Psoas muscle (tissue), 8 donors: ENCODE measurements at places on chromosomes 16 and 17. TPM values are rescaled to one million over a fixed set of nuclear protein-coding genes. Genes with fewer than 3 reads are reported as not detected.

GRCh38 chr17:28816540-28816939 is 26.1 kb downstream of the FAM222B start:
- DNase-seq: no peak

DNA sequence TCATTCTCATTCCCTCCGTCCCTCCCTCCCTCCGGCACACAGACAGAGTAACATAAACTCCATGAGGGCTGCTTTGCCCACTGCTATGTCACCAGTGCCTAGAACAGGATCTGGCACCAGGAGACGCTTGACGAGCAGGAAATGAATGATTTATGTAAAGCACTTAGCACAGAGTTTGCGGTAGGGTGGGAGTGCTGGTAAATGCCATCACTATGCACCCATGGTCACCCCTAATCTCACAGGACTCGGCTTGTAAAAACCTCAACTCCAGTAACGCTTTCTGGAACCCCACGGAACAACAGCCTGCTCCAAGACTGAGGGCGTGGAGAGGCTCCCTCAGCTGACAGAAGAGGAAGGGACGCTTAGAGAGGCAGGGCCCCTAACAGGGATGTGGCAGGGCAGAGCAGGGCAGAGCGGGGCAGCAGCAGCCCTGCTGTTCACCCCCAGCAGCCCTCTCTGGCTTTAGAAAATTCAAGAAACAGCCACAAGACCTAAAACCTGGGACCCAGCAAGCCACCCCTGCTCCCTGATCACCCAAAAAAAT is 156.9 kb downstream of the C16orf78 start:
- no peak for DNase-seq

DNA sequence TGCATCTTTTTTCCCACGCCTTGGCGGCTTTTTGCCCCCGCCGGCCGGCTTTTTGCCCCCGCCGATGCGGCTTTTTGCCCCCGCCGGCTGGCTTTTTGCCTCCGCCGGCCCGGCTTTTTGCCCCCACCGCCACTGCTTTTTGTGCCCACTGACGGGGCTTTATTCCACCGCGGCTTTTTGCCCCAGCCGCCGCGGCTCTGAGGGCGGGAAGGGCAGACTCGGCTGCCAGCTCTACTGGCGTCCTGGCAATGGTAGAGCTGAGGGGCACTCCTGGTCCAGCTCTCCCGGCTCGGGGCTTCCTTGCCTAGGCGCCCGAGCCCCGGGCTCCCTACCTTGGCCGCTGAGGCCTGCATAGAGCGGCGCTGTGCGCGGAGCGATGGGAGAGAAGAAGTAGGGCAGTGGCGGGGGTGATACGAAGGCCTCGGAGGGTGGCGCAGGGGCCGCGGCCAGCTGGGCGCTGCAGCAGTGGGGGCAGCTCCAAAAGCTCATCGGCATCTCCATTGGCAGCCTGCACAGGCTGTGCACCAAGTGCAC is 591.4 kb downstream of the TP53TG3F start:
- DNase-seq: no peak

DNA sequence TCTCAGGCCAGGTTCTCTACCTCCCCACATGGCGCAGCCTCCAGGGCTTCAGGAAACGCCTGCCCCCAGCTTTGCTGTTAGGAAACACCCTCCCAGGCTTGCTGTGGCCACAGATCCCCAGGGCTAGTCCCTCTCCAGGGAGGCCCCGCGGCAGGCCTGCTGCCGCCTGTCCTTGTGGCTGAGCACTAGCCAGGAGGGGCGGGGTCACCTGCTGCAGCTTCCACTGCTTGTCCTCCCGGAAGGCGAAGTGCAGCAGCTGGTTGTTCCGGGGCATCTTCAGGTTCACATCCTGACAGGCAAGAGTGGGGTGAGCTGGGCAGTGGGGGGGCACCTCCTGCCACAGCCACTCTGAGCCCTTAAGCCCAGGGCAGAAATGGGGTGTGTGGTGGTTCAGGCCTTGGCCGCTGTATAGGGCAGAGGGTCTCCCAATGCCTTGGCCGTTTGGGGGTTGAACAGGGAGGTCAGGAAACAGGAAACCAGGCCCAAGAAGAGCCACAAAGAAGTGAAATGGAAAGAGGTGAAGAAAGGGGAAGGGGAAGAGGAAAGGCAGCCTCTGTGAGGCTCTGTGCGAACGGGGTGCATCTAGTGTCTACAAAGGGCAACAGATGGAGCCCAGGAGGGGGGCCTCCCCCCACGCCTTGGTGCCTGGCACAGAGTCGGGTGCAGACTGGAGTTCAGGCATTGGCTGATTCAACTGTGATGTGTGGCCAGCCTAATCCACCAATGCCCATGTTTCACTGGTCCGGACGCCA is 2.0 kb downstream of the ROGDI start:
- peak; percentile 48 for DNase-seq

PERCC1 gene
- not detected for total RNA-seq

HEATR9 gene
- total RNA-seq: not detected

DNA sequence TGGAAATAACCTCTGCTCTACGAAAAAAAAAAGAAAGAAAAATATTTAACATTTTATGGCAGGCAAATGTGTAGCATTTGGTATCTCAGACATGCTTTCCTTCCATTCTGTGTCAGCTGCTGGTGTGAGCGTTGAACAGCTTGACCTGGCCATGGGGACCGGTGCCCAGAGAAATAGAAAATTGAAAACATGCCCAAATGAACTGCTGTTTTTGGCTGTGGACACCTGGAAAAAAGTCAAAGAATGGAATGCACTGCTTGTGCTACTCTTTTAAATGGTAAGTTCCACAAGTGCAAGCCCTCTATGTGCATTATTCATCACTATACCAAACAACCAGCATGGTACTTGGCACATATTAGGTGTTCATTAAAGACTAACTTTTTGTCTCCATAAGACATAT is 127.2 kb downstream of the CDH8 start:
- no peak for DNase-seq

DNA sequence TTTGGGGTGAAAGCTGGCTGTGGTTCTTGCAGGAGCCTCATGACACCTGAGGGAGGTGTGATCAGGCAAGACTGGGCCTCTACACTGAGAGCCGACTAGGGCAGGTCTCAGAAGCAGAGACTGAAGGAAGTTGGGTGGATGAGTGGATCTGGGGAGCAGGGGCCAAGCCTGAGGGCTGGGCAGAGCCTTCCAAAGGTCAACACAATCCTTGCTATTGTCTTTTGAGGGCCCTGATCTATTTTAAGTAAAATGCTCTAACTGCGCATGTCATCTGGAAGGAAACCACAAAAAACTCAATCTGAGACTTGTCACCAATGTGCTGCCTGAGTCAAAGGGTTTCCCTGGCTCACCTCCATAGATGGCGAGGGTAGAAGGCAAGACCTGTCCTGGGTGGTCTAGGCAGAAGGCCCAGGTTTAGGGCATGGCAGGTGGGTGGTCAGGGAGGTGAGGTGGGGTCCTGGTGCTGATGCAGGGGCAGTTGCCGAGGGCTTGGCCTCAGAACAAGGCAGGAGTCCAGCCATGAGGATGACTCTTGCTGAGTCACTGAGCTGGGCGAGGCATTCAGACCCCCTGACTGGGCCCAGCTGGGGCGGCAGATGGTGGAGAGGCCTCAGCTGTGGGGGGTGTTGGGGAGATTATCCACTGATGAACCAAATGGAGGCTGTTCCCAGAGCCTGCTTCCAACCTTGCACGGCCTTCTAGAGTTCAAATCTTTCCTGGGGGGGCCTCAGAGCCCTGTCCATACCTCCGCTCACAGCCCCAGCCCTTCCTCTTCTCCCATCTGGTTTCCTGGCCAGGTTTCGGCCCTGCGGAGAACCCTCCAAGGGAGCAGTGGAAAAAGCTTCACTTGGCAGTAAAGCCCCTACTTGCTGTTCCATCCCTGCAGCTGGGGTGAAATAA is 5.1 kb downstream of the MVP start:
- DNase-seq: peak; percentile 66

DNA sequence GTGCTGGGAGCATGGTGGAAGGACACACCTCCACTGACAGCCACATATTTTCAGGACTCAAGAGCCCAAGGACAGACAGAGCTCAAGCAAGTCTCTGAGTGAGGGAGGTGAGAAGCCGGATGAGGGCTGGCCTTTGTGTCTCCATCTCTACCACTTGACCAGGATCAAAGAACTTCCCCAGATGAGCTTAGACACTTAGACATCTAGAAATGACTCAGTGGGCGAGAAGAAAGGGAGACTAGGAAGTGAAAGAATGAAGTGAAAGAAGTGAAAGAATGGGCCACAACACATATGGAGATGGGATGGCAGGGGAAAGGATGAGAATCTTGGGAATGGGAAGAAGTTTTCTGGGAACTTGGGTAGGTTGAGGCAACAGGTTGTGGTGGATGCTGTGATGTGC is 274.9 kb upstream of the CCL2 start:
- no peak for DNase-seq

DNA sequence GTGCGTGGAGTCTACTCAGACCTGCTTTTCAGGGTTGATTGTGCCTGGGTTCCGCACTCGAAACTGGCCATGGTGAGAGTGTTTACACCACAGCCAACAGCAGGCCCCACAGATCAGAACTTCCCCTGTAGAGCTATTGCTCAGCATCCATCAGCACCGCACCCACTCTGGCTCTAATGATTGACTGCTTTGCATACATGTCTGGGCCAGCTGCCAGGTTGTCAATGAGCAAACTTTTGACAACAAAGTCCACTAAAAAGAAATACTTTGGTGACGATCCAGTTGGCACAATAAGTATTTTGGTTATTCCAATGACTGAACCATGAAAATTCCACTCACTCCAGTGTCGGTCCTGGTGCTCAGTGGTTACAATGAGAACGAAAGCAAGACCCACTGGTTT is 190.7 kb downstream of the FOXL1 start:
- DNase-seq: no peak

CDRT4 gene
- 2.0 TPM for total RNA-seq

NEK8 gene
- 0.60 TPM for total RNA-seq

DNA sequence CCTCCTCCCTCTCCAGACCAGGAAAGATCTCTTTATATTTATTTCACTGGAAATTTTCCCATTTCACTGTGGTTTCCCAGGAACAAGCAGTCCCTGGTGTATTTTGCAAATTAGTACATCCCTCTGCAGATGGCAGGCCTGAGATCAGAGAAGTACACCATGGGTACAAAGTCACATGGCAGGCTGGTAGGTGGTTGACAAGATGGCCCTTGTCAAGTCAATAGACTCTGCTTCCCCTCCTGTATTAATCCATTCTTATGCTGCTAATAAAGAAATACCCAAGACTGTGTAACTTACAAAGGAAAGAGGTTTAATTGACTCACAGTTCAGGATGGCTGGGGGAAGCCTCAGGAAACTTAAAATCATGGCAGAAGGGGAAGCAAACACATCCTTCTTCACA is 51.6 kb upstream of the KSR1 start:
- DNase-seq: no peak

SP6 gene
- 0.16 TPM for total RNA-seq

- DNase-seq: no peak
These were observed 32.5 kb upstream of the CDH11 start for GRCh38 chr16:65154321-65154720.

DNA sequence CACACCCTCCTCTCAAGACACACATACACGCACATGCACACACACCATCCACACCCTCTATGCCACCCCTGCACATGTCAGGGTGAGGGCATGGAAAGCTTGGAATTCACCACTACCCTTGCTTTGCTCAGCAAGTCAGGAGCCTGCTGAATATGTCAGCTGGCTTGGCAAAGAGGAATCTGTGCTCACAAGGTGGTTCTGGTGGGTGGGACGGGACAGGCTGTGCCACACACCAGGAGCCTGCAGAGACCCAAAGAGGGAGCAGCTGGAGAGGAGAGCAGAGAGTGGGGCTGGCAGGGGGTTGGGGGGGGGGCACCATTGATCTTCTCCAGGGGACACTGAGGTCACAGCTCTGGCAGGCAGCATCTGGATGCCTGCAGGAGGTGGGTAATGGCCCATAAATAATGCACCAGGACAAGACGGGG is 48.7 kb upstream of the NDRG4 start:
- DNase-seq: no peak

- no peak for DNase-seq
These were observed 123.2 kb downstream of the PITPNC1 start for GRCh38 chr17:67500261-67500660.

- DNase-seq: no peak
These were observed 2.8 kb downstream of the PRKCB start for GRCh38 chr16:23838485-23839142.

GRCh38 chr16:56610609-56611111 is 2.3 kb downstream of the MT2A start:
- DNase-seq: no peak

- DNase-seq: no peak
These were observed 153.5 kb upstream of the CDC42EP4 start for GRCh38 chr17:73465130-73465952.

DNA sequence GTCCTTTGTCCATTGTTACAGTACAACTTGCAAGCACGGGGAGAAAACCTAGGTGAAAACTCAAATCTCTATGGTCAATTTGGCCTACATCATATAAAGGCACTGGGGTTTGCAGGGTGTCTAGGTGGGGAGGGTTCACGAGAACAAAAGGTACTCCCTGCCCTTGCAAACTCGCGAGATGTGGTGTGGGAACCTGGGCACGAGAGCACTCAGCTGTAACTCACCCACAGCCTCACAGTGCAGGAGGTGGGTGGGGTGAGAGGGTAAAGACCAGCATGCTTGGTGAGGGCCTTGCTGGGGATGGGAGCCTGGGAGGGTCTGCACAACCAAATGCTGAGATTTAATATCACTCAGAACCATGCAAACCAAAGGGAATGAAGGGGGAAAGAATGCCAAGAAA is 18.4 kb upstream of the ZNF594 start:
- DNase-seq: no peak

DNA sequence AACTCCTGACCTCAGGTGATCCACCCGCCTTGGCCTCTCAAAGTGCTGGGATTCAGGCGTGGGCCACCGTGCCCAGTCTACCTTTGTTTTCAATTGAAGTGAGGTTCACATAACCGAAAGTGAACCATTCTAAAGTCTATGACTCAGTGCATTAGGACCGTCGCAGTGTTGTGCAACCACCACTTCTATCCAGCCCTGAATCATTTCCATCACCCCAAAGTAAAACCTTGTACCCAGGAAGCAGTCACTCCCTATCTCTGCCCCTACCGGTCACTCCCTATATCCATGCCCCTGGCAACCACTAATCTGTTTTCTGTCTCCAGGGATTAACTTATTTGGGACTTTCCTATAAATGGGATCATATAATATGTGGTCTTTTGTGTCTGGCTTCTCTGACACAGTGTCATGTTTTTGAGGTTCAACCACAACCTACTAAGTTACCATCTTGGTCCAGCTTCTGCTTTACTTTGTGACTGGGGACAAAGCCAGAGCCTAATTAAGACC is 28.3 kb upstream of the CDC42EP4 start:
- no peak for DNase-seq

BCL6B gene
- total RNA-seq: 9.2 TPM

TBC1D3 gene
- not detected for total RNA-seq

- DNase-seq: peak; percentile 35
These were observed 1.1 kb upstream of the CRHR1 start for GRCh38 chr17:45782889-45783592.

ODAD4 gene
- total RNA-seq: 0.32 TPM

HSD17B1 gene
- total RNA-seq: 0.58 TPM

DNA sequence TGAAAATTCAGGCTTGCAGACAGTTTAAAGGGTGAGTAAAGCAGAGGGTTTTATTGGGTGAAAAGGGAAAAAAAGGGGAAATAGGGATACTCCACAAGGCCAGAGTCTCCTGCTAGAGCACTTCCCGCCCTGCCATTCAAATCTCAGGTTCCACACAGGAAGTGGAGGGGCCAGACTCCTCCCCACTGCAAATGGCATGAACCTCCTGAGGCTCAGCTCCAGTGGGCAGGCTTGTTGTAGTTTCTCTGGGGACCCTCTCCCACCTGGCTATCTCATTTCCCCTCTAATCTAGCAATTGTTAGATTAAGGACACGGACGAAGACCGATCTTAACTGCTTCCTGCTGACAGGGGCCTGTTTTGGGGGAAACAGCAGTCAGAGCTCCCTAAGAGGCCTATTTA is 43.4 kb downstream of the TAOK1 start:
- peak; percentile 30 for DNase-seq

ZC3H7A gene
- total RNA-seq: 42.6 TPM

MYH2 gene
- 1,903 TPM for total RNA-seq
